Left lung (tissue), 14 donors: ENCODE measurements at places on chromosomes 4 and X. TPM values are rescaled to one million over a fixed set of nuclear protein-coding genes. Genes with fewer than 3 reads are reported as not detected.

DNA sequence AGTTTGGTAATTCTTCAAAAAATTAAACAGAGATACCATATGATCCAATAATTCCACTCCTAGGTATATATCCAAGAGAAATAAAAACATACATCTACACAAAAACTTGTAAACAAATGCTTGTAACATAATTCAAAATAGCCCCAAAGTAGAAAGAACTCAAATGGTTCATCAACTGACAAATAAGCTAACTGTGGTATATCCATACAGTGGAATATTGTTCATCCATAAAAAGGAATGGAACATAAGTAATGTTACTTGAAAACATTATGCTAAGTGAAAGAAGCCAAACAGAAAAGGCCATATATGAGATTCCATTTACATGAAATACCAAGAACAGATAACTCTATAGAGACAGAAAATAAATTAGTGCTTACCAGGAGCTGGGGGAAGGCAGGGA, 13.4 kb downstream of the RBBP7 start:
- H3K36me3 ChIP-seq = no peaks in the 10 kb centered on the region
- DNase-seq = no peak
- no peak overlapping the region for H3K4me3 ChIP-seq
- no peaks in the 10 kb centered on the region for H3K4me1 ChIP-seq
- H3K27me3 ChIP-seq = no peaks in the 10 kb centered on the region
- no peak overlapping the region for H3K27ac ChIP-seq

DNA sequence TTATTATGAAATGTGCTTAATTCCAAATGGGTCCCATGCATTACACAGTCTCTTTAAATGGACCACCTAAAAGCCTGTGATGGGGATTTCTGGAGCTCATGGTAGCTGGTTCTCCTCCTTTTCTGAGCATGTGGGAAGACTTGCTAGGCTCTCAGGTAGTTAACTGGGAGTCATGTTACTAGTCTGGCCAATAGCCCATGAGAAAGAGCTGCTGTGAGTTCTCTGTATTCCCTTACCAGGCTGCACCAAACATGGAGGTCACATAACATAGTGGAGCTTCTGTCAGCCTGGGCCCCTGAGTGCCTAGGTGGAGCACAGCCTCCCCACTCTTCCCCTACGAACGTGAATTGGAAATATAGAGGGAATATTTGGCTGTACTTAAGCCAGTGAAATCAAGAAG, 198.4 kb downstream of the MAML3 start:
- H3K27me3 ChIP-seq = no peaks in the 10 kb centered on the region
- no peak overlapping the region for H3K4me3 ChIP-seq
- H3K27ac ChIP-seq = no peak overlapping the region

GRCh38 chr4:38149472-38149996, 189.3 kb downstream of the PTTG2 start:
- no peak overlapping the region for H3K4me3 ChIP-seq
- H3K27ac ChIP-seq = no peak overlapping the region

GRCh38 chrX:74925225-74926088, at the start of gene NEXMIF:
Gene NEXMIF (minus strand): TSS chrX:74925452.
- H3K27ac ChIP-seq = no peak within 1 kb of the TSS
- H3K4me3 ChIP-seq = peak within 1 kb of the TSS; percentile 21
- no peaks in the 10 kb centered on the region for H3K4me1 ChIP-seq
- peaks cover 42% of the 10 kb centered on the region for H3K27me3 ChIP-seq
- no peaks in the 10 kb centered on the region for H3K36me3 ChIP-seq

GRCh38 chrX:9700555-9700954, 65.1 kb downstream of the GPR143 start:
- H3K27ac ChIP-seq = no peak overlapping the region
- no peak for DNase-seq
- H3K36me3 ChIP-seq = peaks cover 6% of the 10 kb centered on the region
- H3K4me1 ChIP-seq = no peaks in the 10 kb centered on the region

DNA sequence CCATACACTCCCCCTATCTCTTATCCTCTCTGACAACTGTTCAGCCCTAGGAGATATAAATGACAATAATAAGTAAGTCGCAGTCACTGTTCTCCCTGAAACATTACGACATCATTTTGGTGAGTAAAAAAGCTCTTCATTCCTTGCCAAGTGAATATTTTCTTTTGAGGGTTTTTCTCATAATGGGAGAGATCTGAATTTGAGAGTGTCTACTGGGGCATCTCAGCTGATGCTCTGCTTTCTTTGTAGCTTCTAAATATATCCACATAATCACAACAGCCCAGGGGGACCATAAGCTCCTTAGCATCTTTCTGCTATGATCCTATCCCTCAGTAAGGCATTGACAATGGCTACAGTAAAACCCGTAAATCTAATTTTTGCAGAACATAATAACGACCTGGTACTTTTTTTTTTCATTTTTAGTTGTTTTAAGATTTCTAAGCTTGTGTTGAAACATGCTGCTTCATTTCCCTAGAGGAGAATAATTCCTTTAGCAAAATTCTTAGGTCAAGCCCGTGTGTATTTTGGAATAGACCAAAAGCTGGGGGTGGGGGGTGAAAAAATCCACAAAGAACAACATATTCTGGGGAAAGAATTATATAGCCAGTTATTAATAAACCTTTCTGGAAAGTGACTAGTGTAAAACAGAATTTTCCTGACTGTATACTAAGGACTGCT, 78.1 kb upstream of the GPM6B start:
- peaks cover 19% of the 10 kb centered on the region for H3K27me3 ChIP-seq
- H3K27ac ChIP-seq = no peak overlapping the region
- DNase-seq = no peak
- no peaks in the 10 kb centered on the region for H3K4me1 ChIP-seq
- H3K4me3 ChIP-seq = no peak overlapping the region

DNA sequence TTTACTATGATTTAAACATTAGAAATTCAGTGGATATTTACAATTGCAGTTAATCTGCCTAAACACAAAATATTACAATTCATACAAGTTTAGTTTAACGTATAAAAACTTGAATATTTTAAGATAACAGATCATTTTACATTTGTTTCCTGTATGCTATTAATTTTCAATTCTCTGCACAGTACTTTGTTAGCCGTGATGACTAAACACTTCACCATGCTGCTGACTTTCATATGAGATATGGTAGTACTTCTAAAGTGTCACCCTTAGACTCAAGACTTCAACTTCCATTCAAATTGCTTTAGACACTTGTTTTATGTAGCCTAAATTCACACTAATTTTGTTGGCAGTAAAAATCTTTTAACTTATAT, 1646.4 kb upstream of the ADGRL3 start:
- peak overlapping the region; percentile 39 for H3K27ac ChIP-seq
- no peak for DNase-seq
- H3K36me3 ChIP-seq = no peaks in the 10 kb centered on the region
- peak overlapping the region; percentile 17 for H3K4me3 ChIP-seq
- no peaks in the 10 kb centered on the region for H3K27me3 ChIP-seq

DNA sequence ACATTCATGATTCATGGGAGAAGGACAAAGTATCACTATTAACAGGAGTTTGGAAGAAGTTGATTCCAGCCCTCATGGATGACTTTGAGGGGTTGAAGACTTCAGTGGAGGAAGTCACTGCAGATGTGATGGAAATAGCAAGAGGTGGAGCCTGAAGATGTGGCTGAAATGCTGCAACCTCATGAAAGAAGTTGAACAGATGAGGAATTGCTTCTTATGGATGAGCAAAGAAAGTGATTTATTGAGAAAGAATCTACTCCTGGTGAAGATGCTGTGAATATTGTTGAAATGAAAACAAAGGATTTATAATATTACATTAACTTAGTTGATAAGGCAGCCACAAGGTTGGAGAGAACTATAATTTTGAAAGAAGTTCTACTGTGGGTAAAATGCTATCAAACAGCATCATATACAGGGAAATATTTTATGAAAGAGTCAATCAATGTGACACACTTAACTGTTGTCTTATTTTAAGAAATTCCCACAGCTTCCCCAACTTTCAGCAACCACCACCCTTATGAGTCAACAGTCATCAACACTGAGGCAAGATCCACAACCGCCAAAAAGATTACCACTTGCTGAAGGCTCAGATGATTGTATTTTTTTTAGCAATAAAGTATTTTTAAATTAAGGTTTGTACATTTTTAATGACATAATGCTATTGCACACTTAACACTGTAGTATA, 302.6 kb downstream of the CBLL2 start:
- H3K36me3 ChIP-seq = no peaks in the 10 kb centered on the region
- DNase-seq = no peak
- H3K27ac ChIP-seq = no peak overlapping the region
- no peaks in the 10 kb centered on the region for H3K4me1 ChIP-seq
- H3K27me3 ChIP-seq = no peaks in the 10 kb centered on the region
- H3K4me3 ChIP-seq = no peak overlapping the region

DNA sequence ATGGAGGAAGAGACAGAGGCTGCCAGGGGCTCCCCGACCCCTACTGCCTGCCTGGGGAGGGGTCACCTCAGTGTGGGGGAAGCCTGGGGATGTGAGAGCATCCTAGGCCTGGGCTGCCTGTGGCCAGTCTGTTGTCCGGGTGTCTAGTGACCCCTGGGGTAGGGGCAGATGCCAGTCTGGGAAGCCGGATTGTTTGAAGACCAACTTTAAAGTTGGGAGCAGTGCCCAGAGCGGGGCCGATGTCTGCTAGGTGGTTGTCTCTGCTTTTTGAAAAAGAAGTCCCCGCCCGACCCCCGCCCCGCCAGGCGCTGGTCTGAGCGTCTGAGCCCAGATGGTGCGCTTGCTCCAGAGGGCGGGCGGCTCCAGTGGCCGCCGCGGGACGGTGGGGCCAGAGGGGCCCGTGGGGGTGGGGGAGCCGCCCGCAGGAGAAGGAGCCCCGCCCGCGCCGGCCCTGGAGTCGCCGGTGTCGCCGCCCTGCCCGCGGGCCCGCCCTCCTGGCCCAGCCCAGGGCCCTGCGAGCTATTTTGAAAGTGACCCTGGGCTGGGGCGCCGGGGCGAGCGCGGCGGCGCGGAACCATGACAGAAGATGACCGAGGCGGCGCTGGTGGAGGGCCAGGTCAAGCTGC, at the start of gene DOK7:
TSS of gene DOK7 (plus strand) at position 517 of the 626 bp plus-strand sequence. CDS start at position 587, 70 bp downstream.
- H3K27me3 ChIP-seq = peaks cover 6% of the 10 kb centered on the region
- peak within 1 kb of the TSS; percentile 32 for H3K4me3 ChIP-seq
- no peaks in the 10 kb centered on the region for H3K36me3 ChIP-seq

DNA sequence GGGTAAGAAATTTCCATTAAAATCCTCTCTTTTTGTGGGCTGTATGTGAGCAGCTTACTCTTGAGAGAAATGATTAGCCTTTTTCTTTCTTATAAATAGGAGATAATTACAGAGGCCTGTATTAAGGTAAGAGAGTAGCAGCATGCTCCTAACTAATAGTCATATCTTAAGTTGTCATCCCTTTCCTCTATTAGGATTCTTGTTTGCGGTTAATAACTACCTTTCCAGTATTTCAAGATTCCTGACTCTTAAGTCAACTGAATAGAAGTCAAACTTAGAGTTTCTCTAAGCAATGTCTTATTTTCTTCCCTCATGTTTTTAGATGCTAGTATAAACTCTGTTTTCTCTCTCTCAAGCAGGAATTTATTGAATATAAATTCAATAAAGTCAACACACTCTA, 139.9 kb upstream of the GPRIN3 start:
- no peak overlapping the region for H3K4me3 ChIP-seq
- H3K27me3 ChIP-seq = no peaks in the 10 kb centered on the region
- no peak for DNase-seq
- no peaks in the 10 kb centered on the region for H3K4me1 ChIP-seq

DNA sequence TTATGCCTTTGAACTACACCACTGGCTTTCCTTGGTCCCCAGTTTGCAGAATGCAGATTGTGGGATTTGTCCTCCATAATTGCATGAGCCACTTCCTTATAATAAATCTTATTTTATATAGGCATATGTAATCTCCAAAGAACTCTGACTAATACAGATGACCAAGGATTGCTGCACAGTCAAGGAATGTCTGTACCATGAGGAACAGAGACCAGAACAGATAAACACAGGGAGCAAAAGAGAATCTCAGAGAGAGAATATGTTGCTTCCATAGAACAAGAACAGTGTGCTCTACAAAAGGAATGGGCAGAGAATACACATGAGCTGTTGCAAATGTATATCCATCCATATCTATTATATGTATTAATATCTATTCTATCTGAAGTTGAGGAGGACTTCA, 111.1 kb downstream of the ADRA2C start:
- no peak overlapping the region for H3K27ac ChIP-seq
- H3K4me3 ChIP-seq = no peak overlapping the region
- H3K27me3 ChIP-seq = peaks cover 39% of the 10 kb centered on the region
- no peak for DNase-seq
- H3K4me1 ChIP-seq = no peaks in the 10 kb centered on the region

GRCh38 chr4:144820011-144820727, 174.2 kb downstream of the HHIP start:
- no peaks in the 10 kb centered on the region for H3K4me1 ChIP-seq
- no peak overlapping the region for H3K4me3 ChIP-seq
- no peaks in the 10 kb centered on the region for H3K27me3 ChIP-seq
- H3K27ac ChIP-seq = no peak overlapping the region

- H3K4me3 ChIP-seq = no peak overlapping the region
- no peaks in the 10 kb centered on the region for H3K4me1 ChIP-seq
- H3K36me3 ChIP-seq = no peaks in the 10 kb centered on the region
- DNase-seq = no peak
These were observed 196.3 kb upstream of the GATB start for GRCh38 chr4:151957153-151957552.

DNA sequence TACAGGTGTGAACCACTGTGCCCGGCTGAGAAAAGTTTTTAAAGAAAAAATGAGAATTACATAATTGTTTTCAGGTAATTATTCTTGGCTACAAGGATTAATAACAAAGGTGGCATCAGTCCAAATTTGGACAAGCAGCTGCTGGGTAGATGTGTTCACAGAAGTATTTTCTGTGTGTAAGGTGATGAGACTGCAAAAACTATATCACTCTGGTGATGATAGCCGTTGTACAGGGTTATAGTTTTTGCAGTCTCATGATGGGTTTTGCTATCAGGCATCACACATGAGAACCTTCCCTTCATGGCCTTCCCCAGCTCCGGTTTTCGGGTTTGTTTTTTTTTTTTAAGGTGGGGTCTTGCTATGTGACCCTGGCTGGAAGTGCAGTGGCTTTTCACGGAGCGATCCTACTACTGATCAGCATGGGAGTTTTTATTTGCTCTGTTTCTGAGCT, 5.1 kb upstream of the SLC10A3 start:
- no peaks in the 10 kb centered on the region for H3K36me3 ChIP-seq
- peaks cover 6% of the 10 kb centered on the region for H3K4me1 ChIP-seq
- H3K4me3 ChIP-seq = no peak overlapping the region
- H3K27me3 ChIP-seq = no peaks in the 10 kb centered on the region

DNA sequence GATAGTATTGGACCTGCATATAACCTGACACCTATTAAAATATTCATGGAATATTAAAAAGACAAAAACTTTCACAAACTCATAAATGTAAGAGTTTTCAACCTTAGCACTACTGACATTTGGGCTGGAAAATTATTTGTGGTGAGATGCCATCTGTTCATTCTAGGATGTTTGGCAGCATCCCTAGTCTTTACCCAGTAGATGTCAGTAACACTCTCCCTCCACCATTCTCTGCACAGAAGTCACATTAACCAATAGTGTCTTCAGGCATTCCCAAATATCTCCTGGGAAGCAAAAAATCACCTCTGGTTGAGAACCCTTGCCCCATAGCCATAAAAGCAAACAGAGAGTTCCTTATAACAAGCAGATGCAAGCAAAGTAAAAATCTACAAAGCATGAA, 41.4 kb upstream of the NDST4 start:
- H3K36me3 ChIP-seq = no peaks in the 10 kb centered on the region
- no peaks in the 10 kb centered on the region for H3K27me3 ChIP-seq
- H3K27ac ChIP-seq = no peak overlapping the region
- H3K4me1 ChIP-seq = no peaks in the 10 kb centered on the region
- H3K4me3 ChIP-seq = no peak overlapping the region

GRCh38 chr4:30245140-30245539, 475.0 kb upstream of the PCDH7 start:
- DNase-seq = no peak
- H3K36me3 ChIP-seq = no peaks in the 10 kb centered on the region
- no peaks in the 10 kb centered on the region for H3K27me3 ChIP-seq
- no peak overlapping the region for H3K27ac ChIP-seq
- no peaks in the 10 kb centered on the region for H3K4me1 ChIP-seq

Gene SSX4
- not detected for total RNA-seq

Gene HTT
- 75.9 TPM for total RNA-seq

Gene CLCN4
- total RNA-seq = 11.8 TPM

Gene ZCCHC18
- total RNA-seq = 0.42 TPM

Gene SSX2B
- not detected for total RNA-seq
